ENCODE measurements at places on chromosomes 16 and 17. TPM values are rescaled to one million over a fixed set of nuclear protein-coding genes. Genes with fewer than 3 reads are reported as not detected.

KRT222 gene
- 0.41 TPM for total RNA-seq

GRCh38 chr17:5111402-5112204, at the start of gene ZNF232:
ZNF232 (minus strand) TSS chr17:5111878; CDS start chr17:5111822, 56 bp downstream.
- DNase-seq = peak; percentile 97

OR2C1 gene
- total RNA-seq = not detected

GALR2 gene
- total RNA-seq = not detected

CTRB1 gene
- not detected for total RNA-seq

DNA sequence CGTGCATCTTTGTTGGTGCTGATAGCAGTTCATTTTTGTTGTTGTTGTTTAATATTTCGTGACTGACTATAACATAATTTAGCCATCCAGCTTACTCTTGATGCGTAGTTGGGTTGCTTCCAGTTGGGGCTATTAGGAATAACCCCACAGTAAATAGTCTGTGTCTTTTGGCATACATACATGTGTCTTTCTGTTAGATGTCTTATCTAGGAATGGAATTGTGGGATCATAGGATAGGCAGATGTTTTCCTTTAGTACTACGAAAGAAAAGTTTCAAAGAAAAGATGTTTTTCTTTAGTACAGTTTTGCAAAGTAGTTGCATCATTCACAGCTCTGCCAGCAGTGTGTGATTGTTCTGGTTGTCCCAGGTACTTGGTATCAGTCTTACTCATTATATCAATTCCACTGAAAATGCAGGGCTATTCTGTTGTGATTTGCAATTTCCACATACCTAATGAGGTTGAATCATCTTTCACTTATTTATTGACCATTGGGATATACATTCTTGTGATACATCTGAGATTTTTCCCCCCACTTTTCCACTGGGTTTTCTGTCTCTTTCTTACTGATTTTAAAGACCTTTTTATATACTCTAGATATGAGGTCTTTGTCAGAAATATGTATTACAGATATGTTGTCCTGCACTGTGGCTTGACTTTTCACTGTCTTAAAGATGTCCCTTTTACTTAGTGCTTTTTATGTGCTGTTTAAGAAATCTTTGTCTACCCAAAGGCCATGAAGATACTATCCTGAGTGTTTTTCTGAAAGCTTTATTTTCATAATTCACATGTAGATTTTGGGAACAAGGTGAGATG, 173.3 kb downstream of the MRTFB start:
- no peak for DNase-seq

DNA sequence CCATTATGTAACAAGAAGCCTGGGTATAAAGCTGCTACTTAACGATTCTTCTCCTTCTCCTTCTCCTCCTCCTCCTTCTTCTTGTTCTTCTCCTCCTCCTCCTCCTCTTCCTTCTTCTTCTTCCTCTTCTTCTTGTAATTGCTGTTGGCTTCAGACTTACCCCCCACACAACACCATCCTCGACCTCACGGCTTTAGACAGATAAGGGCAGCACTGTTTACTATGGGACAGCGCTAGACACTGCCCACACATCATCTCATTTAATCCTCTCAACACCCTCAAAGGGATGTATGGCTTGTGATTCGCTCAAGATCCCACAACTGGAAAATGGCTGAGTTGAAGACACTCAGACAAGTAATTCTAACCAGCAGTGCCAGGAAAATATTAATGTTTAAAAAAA, 60.6 kb upstream of the NOG start:
- no peak for DNase-seq

PRSS8 gene
- not detected for total RNA-seq

DNA sequence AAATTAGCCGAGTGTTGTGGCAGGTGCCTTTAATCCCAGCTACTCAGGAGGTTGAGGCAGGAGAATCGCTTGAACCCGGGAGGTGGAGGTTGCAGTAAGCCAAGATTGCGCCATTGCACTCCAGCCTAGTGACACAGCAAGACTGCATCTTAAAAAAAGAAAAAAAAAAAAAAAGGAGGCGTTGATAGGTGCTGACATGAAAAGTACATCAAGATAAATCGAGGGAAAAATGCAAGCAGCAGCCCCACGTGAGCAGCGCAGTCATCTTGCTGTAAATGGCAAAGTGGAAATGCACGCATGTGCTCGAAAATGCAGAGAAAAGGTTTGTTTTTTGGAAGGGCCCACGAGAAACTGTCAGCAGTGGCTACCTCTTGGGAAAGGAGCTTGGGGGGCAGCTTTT, 20.9 kb downstream of the MXRA7 start:
- no peak for DNase-seq

Data from Right ventricle myocardium inferior (tissue), 1 donor.